ENCODE measurements at places on chromosomes 1 and 21. TPM values are rescaled to one million over a fixed set of nuclear protein-coding genes. Genes with fewer than 3 reads are reported as not detected.
A peak's percentile ranks its signal among the peaks of the same experiment; 100 is the strongest.

NCAM2 gene
- total RNA-seq, result not detected

BROX gene
- 37.5 TPM for total RNA-seq

BRDT gene
- total RNA-seq, result not detected

TNFSF18 gene
- total RNA-seq, result not detected

C1orf87 gene
- total RNA-seq, result not detected

RIPPLY3 gene
- not detected for total RNA-seq

PHGDH gene
- 198 TPM for total RNA-seq

CLDN19 gene
- total RNA-seq, result not detected

NLRP3 gene
- total RNA-seq, result 1.5 TPM

SHISAL2A gene
- total RNA-seq, result 9.8 TPM

UBQLN4 gene
- 34.5 TPM for total RNA-seq

DNA sequence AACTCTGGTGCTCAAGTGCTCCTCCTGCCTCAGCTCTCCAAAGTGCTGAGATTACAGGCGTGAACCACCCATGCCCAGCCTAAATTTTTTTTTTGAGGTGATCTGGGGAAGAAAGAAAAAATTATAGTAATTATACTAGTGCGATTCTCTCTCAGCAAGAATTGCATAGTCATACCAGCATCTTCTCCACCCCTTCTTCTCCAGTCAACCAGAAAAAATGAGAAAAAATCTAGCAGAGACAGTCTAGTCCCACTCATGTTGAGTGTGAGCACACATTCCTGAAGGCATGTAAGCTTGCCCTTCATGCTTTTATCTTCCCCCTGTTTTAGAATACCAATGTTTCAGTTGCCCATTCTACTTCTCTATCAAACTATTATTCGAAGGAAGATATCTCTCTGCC lies 207.6 kb downstream of the S1PR1 start:
- DNase-seq, result no peak
- no peak overlapping the region for H3K4me3 ChIP-seq

DNA sequence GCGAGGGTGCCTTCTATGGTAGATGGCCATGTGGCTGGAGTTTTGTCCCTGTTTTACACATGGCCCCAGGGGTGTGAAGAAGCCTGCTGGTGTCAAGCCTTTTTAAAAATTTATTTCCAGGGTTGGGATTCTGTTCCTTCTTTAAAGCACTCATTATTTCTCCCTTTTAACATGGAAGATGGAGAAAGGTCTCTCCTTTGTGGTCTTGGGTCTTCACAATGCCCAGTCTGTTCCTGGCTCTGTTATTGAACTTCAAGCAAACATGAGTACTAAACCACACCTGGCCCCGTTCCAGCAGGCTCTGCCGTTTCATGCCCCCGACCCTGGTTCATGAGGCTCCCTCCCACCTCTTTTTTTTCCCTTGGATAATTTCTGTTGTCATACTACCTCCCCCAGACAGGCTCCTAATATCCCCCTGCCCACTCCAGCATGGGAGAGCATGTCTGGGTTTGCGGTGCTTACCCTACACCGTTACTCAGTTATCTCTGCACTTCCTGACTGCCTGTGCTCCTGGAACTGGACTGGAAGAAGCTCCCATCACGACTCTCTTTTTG lies 121.2 kb upstream of the KIAA0040 start:
- no peaks in the 10 kb centered on the region for H3K4me1 ChIP-seq
- H3K27ac ChIP-seq, result no peak overlapping the region
- H3K4me3 ChIP-seq, result no peak overlapping the region
- H3K27me3 ChIP-seq, result peaks cover 2% of the 10 kb centered on the region
- DNase-seq, result no peak

- peaks cover 13% of the 10 kb centered on the region for H3K27me3 ChIP-seq
- H3K4me1 ChIP-seq, result no peaks in the 10 kb centered on the region
- H3K27ac ChIP-seq, result no peak overlapping the region
- no peaks in the 10 kb centered on the region for H3K36me3 ChIP-seq
- H3K4me3 ChIP-seq, result no peak overlapping the region
Observed at GRCh38 chr1:217919683-217920388, 288.7 kb downstream of the SPATA17 start.

- H3K27ac ChIP-seq, result peak overlapping the region; percentile 52
- no peak overlapping the region for H3K4me3 ChIP-seq
- peaks cover 49% of the 10 kb centered on the region for H3K36me3 ChIP-seq
- H3K4me1 ChIP-seq, result peaks cover 23% of the 10 kb centered on the region
Observed at GRCh38 chr1:229440851-229441537, 7.1 kb upstream of the ACTA1 start.

- no peak overlapping the region for H3K27ac ChIP-seq
- no peak overlapping the region for H3K4me3 ChIP-seq
- H3K36me3 ChIP-seq, result peaks cover 43% of the 10 kb centered on the region
Observed at GRCh38 chr1:31263408-31263807, 23.7 kb upstream of the NKAIN1 start.

GRCh38 chr1:230922620-230923019 lies 54.3 kb upstream of the C1orf198 start:
- peak overlapping the region; percentile 19 for H3K27ac ChIP-seq
- no peaks in the 10 kb centered on the region for H3K4me1 ChIP-seq
- no peaks in the 10 kb centered on the region for H3K27me3 ChIP-seq
- no peak overlapping the region for H3K4me3 ChIP-seq
- no peak for DNase-seq

DNA sequence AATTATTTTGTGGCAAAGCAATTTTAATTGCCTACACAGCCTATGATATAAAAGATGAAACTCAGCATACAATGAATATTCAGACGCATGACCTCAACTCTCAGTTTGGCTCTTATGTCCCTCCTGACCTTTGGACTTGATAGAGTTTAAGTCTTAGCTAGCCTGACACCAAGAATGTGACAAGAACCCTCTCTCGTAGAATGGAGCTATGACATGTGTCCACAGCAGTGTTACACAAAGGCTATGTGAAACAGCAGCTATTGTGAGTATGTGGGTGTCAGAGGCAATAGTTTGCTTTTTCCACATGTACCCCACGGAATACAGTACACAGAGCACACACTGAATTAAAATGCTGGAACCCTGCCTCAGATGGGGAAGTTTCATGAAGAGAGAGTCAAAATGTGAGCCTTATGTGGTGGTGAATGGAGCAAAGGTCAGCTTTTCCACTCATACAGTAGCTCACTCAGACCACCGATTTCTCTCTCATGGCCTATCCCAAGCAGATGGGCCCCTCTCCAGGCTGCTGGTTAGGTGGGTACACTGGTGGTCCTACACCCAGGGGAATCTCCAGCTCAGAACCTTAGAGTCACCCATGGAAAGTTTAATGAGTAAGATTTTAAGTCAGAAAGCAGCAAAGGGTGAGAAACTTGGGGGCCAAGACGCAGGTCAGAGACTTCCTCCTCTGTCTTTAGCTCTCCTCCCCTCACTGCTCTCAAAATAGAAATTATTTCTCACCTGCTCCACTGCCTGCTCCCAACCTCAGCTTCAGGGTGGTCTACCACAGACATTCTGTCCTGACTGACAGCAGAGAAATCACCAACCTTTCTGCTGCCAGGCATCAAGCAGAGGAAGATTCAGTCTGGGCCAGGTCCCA lies 10.1 kb upstream of the XCL2 start:
- peaks cover 18% of the 10 kb centered on the region for H3K4me1 ChIP-seq
- no peak overlapping the region for H3K4me3 ChIP-seq
- no peak for DNase-seq
- peaks cover 2% of the 10 kb centered on the region for H3K27me3 ChIP-seq

DNA sequence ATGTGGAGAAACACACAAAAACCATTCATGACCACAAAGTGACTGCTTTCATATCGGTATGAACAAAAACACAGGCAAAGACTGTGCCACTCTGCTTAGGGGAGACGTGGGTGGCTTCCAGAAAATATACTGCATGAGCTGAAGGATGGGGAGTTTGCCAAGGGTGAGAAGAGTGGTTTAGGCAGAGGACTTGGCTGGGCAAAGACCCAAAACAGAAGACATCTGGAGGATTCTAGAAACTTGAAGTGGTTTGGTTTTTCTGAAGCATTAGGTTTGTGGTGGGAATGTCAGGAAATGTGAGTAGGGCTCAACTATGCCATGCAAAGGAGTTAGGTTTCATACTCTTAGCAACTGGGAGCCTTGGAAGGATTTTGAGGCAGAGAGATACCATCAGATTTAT lies 26.6 kb upstream of the DNM3 start:
- no peaks in the 10 kb centered on the region for H3K27me3 ChIP-seq
- H3K4me3 ChIP-seq, result no peak overlapping the region
- H3K27ac ChIP-seq, result no peak overlapping the region
- no peak for DNase-seq
- H3K36me3 ChIP-seq, result no peaks in the 10 kb centered on the region
- peaks cover 17% of the 10 kb centered on the region for H3K4me1 ChIP-seq

GRCh38 chr1:38962560-38962959 lies 20.9 kb upstream of the RHBDL2 start:
- DNase-seq, result no peak
- no peak overlapping the region for H3K4me3 ChIP-seq
- H3K36me3 ChIP-seq, result no peaks in the 10 kb centered on the region
- no peaks in the 10 kb centered on the region for H3K27me3 ChIP-seq
- peaks cover 5% of the 10 kb centered on the region for H3K4me1 ChIP-seq
- no peak overlapping the region for H3K27ac ChIP-seq

GRCh38 chr1:96987186-96987703 lies 265.7 kb downstream of the PTBP2 start:
- no peak for DNase-seq
- H3K4me1 ChIP-seq, result no peaks in the 10 kb centered on the region
- H3K36me3 ChIP-seq, result no peaks in the 10 kb centered on the region
- no peak overlapping the region for H3K27ac ChIP-seq

GRCh38 chr1:157751283-157751682 lies 25.6 kb downstream of the FCRL2 start:
- peaks cover 5% of the 10 kb centered on the region for H3K27me3 ChIP-seq
- H3K4me1 ChIP-seq, result no peaks in the 10 kb centered on the region
- no peak overlapping the region for H3K4me3 ChIP-seq
- DNase-seq, result no peak
- H3K27ac ChIP-seq, result no peak overlapping the region
- H3K36me3 ChIP-seq, result no peaks in the 10 kb centered on the region

GRCh38 chr1:20073256-20073655 lies 3.3 kb downstream of the PLA2G5 start:
- H3K27me3 ChIP-seq, result peaks cover 11% of the 10 kb centered on the region
- H3K4me3 ChIP-seq, result no peak overlapping the region
- no peak overlapping the region for H3K27ac ChIP-seq
- no peak for DNase-seq

DNA sequence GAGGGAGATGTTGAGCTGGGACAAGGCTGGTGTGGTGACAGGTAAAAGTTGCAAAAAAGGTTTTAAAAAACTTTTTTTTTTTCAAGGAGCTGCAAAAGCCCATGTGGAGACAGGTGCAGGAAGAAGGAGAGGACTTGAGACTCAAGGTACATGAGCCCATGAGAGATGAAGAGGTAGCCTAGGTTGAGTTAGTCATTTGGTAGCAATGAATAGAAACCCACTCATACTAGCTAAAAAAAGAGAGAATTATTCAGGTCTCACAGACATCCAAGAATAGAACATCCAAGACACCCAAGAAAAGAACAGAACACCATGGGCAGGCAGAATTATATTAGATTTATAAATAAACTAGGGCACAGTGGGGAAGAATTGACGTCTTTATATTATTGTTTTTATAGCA lies 65.1 kb downstream of the PCP4 start:
- DNase-seq, result no peak
- no peaks in the 10 kb centered on the region for H3K4me1 ChIP-seq
- no peaks in the 10 kb centered on the region for H3K27me3 ChIP-seq
- H3K27ac ChIP-seq, result no peak overlapping the region

DNA sequence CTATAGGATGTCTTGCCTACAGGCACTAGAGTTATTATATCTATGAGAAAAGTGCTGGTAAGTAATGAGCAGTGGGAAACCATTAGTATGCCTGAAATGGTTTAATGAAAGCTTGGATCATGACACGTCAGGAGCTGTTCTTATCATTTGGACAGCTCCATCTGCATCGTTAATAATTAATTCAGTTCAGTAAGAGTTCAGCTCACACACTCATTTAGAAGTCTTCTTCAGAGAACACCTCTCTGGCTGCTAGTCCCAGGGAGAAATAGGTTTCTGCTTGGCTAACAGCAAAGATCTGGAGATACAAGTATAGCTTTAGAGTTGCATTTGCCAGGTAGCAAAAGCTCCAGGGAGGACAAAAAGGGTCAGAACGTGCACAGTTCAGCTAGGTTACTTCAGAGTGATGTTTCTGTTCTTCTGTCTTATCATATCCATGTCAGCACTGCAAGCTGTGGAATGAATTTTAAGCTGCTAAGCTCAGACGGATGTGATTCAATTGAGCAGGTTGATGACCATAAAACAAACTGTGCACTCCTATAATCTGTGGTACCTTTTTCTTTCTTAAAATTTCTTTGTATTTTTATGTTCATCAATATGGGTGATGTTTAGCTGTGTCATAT lies 173.6 kb downstream of the ADGRL2 start:
- no peaks in the 10 kb centered on the region for H3K4me1 ChIP-seq
- DNase-seq, result no peak
- H3K4me3 ChIP-seq, result no peak overlapping the region
- H3K27ac ChIP-seq, result no peak overlapping the region

DNA sequence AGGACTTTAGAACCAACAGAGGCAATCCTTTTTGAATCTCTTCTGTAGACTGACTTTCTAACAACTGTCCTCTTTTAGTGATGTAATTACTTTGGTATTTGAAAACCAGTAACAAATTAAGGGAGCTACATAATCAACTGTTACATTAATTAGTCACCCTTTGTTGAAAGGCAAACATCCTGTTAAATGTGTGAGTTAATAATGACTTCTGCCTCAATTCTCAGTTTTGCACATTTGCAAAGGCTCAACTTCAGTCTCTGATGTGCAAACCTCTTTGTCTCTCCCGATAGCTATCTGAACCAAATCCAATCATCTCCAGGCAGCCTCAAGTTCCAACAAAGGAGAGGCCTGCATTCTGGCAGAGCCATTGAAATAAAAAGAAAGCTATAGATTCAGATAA lies 135.4 kb upstream of the C8B start:
- H3K27ac ChIP-seq, result no peak overlapping the region
- no peaks in the 10 kb centered on the region for H3K4me1 ChIP-seq

DNA sequence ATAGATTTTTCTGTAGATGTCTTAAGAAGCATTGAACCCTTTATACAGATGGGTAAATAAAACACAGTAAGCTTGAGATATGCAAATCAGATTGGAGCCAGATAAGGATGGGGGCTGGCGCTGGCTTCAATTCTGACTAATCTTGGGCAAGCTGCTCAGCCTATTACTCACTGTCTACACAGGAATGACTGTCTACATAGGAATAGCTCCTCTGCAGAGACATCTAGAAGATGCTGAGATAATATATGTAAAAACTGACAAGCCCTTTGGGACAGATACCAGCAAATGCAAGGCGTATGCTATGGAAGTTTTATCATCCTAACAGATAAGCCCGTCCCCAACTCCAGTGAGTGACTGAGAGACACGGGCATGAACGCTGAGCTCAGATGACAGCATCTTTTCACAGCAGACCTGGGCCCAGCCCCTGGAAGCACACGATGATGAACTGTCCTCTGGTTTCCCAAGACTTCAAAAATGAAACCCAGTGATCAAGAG lies 1.7 kb downstream of the CLDN14 start:
- DNase-seq, result peak; percentile 60
- peaks cover 2% of the 10 kb centered on the region for H3K27me3 ChIP-seq
- no peak overlapping the region for H3K4me3 ChIP-seq
- no peak overlapping the region for H3K27ac ChIP-seq

GRCh38 chr1:63773815-63774616 lies at the start of gene ROR1:
TSS of gene ROR1 (plus strand) at chr1:63774017.
- peaks cover 50% of the 10 kb centered on the region for H3K27me3 ChIP-seq
- no peak within 1 kb of the TSS for H3K27ac ChIP-seq
- DNase-seq, result peak; percentile 85
- peaks cover 13% of the 10 kb centered on the region for H3K4me1 ChIP-seq
- peak within 1 kb of the TSS; percentile 66 for H3K4me3 ChIP-seq
